ENCODE measurements at places on chromosomes 11 and 22.

- DNase-seq: no peak
Observed at GRCh38 chr11:76763573-76764346, 19.4 kb upstream of the TSKU start.

DNA sequence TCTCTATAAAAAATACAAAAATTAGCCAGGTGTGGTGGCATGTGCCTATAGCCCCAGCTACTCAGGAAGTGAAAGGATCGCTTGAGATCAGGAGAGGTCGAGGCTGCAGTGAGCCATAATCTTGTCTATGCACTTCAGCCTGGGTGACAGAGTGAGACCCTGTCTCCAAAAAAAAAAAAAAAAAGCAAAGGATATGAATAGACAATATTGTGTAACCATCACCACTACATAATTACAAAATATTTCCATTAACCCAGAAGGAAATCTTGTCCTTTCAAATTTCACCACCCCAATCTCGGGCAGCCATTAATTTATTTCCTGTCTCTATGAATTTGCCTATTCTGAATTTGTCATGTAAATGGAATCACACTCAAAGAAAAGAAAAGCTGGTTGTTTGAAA lies 21.2 kb downstream of the RSF1 start:
- no peak for DNase-seq

- DNase-seq: no peak
Observed at GRCh38 chr22:19240813-19241592, 50.5 kb downstream of the CLTCL1 start.

DNA sequence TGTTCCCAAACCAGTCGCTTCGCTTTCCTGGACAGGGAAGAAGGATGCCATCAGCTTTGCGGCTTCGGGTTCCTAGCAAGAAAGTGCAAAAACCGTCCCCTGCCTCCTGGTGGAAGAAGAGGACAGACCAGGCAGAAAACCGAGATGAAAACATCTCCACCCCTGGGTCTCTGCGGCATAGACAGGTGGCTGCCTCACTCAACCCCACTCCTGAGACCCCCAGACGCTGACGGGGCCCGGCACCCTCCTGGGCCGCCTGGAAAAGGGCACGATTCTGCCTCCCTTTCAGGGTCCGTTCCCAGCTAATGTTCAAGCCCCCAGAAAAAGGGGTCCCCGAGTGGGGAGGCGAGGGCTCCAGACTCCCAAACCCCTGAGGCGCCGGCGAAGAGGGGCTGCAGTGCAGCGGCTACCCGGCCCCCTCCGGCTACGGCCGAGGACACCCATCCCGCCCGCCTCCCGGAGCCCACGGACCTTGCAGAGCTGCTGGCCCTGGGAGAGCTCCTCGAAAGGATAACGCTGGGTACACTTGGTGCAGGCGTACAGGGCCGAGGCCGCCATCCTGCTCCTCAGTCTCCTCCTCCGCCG lies 569 bp downstream of the FAM76B start:
- no peak for DNase-seq

- DNase-seq: no peak
Observed at GRCh38 chr11:124311269-124311668, 2.5 kb downstream of the OR8D1 start.

DNA sequence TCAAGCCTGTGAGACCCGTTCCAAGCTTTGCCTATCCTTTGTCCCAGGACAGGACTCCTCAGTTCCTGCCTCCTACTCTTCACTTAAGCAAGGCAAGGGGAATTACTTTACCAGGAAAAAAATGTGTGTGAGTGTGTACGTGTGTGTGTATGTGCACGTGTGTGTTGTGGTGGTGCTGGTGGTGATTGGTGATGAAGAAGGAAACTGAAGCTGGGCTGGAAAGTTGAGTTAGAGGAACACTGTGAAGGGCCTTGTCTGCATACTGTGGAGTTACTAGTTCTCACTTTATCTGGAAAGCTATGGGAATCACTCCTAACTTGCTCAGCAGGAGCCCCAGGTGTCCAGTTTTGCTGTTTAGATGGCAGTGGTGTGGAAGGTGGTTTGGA lies 378 bp downstream of the OR51D1 start:
- no peak for DNase-seq

DNA sequence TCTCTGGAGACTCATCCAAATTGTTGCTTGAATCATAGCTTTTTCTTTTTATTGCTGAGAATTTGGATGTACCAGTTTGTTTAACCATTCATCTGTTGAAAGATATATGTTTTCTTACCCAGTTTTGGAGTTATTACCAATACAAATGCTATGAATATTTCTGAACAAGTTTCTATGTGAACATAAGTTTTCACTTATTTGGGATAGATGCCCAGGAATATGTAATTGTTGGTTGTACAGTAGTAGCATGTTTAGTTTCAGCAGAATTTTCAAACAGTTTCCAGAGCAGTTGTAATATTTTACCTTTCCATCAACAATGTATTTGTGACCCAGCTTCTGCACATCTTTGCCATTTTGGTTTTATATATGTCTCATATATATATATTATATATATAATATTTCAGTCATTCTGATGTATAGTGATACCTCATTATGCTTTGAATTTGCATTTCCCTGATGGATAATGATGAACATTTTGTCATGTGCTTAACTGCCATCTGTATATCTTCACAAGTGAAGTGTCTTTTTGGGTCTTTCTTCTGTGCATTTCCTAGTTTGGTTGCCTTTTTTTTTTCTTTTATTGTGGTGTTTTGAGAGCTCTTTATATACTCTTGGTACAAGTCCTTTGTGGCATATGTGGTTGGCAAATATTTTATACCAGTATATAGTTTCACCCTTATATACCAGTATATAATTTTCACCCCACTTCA lies 118.8 kb downstream of the LUZP2 start:
- no peak for DNase-seq

DNA sequence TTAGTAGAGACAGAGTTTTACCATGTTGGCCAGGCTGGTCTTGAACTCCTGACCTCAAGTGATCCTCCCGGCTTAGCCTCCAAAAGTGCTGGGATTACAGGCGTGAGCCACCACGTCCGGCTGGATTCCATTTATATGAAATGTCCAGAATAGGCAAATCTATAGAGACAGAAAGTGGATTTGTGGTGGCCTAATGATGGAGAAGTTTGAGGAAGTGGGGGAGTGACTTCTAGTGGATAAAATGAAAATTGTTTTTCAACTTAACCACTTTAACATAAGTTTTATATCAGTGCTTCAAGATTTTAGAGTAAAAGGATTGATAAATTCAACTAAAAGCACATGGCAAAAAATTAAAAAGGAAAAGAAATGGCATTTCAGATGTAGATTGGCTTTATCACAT lies 66.2 kb downstream of the HIPK3 start:
- DNase-seq: no peak

GRCh38 chr22:29596408-29596807 lies 7.0 kb upstream of the NF2 start:
- DNase-seq: no peak

GRCh38 chr11:124090996-124091395 lies 24.3 kb upstream of the VWA5A start:
- no peak for DNase-seq

GRCh38 chr11:47242596-47243192 lies 5.9 kb downstream of the ACP2 start:
- DNase-seq: no peak

DNA sequence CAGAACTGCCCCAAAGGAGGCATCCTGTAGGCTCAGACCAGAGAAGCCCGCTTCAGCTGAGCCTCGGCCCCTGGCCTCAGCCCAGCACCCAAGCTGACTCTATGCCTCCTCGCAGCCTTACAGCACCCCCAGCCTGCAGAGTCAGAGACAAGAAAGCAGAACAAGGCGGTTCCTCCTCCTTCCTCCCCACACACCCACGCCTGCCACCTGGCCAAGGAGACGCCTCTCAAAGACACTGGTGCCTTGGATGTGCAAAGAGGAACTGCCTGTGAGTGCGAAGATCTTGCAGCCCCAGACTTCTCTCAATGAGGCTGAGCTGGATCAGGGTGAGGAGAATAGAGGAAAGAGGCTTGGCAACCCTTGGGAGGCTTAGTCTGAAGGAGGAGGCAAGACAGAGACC lies 60.2 kb downstream of the PDE2A start:
- no peak for DNase-seq

- DNase-seq: no peak
Observed at GRCh38 chr11:94910270-94910669, 63.1 kb downstream of the CWC15 start.

DNA sequence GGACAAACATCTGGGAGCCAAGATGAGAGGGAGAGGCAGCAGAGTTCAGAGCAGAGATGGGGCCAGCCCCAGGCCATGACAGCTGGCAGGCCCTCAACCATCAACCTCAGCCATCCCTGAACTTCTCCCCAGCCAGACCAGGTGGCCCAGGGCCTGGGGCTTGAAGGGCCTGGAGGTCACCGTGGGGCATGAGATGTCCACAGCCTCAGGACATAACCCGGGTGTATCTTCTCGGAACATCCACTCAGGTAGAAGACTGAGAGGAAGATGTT lies 12.4 kb upstream of the SLC39A13 start:
- DNase-seq: no peak

GRCh38 chr11:72418834-72419560 lies 15.3 kb downstream of the CLPB start:
- DNase-seq: no peak

- no peak for DNase-seq
Observed at GRCh38 chr11:34206407-34207300, 101.2 kb downstream of the NAT10 start.

DNA sequence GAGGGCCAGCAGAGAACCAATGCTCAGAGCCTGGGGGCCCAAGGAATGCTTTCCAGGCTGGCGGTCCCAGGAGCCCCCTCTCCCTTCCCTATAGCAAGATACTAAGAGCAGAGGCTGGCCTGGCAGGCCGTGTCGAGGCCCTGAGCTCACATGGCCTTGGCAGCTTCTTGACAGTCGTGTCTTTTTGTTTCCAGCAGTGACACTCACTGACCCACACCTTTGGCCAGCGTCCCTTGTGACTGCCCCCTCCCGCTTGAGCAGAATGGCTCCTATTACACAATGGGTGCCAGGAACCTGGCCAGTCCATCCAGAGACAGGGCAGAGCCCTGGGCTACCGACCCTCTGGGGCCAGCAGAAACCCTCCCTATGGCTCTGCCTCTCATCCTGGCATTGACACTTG lies 6.4 kb upstream of the CCND1 start:
- no peak for DNase-seq
